ENCODE measurements at places on chromosomes 4 and X.

DNA sequence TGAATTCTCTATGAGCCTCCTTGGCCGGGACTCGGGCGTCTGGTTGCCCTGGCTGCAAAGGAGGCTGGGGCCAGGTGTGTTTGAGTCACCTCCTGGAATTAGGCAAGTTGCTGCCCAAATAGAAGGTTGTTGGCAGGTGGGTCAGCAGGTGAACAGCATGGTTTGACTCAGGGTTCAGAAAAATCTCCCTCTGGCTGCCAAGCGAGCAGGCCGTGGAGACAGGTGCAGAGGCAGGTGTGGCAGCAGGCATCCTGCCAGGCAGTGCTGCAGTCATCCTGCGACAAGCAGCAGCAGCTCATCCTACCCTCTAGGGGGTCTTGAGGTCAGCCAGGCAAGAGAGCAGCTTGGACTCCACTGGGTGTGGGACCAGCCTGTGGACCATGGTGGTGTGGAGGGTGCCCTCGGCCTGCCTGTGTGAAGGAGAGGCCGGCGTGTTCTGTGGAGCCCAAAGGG is 8.2 kb downstream of the MSANTD1 start:
- DNase-seq = peak; percentile 46

DNA sequence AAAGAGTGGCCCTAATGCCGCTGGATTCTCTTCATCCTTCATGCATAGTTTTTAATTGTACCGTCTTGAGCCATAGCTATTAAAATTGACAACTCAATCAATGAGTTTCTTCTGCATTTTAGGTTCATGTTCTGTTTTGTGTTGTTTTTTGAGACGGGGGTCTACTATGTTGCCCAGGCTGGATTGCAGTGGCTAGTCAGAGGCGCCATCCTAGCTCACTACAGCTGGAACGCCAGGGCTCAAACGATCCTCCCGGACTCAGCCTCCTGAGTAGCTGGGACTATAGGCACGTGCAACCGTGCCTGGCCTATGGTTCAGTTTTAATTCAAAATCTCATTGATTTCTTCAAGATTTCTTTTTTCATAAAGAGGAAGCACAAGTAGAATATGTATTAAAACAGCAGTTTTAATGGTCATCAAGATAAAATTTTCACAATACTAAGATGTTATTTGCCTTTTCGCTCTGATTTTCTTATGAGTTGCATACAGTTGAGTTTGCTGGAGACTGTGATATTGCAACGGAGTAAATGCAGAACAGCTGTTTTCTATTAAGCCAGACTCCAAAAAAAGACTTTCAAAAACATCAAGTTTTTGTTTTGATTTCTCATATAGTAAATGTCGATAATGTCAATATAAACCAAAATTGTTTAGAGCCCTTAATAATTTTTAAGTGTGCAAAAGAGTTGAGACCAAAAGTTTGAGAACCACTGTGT is 1.1 kb upstream of the STX18 start:
- peak; percentile 0 for DNase-seq

DNA sequence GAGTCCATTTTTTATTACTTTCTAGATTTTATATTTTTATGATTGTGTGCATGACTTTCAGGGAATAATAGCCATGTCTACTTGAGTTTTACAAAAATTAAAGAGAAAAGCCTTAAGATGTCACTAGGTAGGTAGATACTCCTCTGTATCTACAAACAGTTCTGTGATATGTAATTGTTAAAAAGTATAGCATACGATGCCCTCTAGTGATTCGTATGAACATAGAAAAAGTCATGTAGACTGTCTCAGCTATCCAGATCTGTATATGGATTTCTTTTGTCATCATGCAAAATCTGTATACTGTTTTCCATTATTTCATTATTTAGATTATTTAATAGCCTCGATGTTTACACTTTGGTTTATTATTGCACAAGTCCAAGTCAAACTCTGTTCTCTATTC is 856.6 kb downstream of the CENPC start:
- DNase-seq = peak; percentile 18

- no peak for DNase-seq
These were observed 154.3 kb upstream of the EDNRA start for GRCh38 chr4:147326591-147326990.

DNA sequence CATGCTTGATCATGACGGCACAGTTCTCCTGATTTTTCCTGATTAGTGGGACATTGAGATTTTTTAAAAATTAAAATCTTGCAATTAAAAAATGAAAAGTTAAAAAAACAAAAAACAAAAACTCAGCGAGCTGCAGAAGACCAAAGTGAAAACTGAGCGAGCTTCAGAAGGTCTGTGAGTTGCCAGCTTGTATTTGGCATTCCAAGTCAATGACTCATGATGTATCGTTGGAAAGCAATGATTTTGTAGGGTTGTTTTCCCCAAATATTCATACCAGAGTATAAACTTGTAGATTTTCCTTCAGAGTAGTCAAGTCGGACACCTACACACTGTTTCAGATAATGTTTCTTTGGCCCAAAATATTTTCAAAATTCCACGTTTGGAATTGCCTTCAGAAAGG is 76.9 kb downstream of the LRRC66 start:
- no peak for DNase-seq
